ENCODE measurements at places on chromosomes 4 and X.

- DNase-seq: no peak
These were observed 55.7 kb upstream of the STIM2 start for GRCh38 chr4:26804925-26805324.

DNA sequence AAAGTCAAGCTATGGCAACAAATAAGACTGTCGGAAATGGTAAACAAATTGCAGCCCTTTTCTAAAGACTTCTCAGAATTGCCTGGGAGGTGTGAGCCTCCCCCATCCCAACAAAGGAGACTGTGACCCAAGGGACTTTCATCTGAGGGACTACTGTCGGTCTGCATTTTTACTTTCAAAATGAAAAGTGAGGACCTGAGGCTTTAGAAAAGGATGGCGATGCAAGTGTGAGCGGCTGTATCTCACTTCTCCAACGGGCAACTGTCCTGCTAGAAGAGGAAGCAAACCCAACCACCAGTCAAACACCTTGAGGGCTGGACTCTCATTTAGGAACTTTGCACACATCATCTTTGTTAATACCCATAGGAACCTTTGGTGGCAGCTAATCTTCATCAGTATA, 62.6 kb upstream of the CLNK start:
- DNase-seq: no peak

DNA sequence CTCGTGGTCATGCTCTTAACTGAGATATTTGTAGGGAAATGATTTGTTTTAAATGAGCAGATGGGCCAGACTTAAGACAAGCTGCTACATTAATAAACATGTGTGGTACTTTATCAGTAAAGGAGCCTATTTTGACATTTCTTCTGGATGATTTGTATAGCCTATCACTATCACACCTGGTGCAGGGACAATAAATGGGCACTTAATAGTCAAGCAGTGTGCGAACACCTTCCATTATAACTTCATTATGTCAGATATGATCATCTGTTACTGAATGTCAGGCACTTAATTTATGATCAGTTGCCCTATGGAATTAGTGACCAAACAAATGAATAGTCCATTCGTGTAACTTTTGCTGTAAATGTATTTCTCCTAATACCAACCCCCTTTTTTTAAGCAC, 628.8 kb downstream of the ADGRL3 start:
- DNase-seq: no peak

GRCh38 chrX:128816919-128817318, 706.4 kb downstream of the SMARCA1 start:
- DNase-seq: no peak

DNA sequence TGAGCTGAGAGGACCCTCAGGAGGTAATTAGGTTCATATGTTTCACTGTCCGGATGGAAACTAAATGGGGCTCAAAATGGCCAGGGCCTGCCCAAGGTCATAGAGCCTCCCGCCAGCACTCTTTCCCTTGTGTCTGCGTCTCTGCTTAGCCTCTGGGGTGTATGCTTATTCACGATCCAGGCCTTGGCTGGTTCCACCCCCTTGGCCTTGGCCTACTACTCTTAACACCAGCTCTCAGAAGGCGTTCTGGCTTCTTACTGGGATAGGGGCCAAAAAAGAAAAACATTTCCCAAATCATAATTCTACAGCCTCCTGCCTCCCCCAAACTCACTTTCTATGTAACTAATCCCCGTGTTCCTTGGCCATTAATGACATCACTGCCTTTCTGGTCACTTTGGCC, 68.8 kb downstream of the RTL5 start:
- no peak for DNase-seq

DNA sequence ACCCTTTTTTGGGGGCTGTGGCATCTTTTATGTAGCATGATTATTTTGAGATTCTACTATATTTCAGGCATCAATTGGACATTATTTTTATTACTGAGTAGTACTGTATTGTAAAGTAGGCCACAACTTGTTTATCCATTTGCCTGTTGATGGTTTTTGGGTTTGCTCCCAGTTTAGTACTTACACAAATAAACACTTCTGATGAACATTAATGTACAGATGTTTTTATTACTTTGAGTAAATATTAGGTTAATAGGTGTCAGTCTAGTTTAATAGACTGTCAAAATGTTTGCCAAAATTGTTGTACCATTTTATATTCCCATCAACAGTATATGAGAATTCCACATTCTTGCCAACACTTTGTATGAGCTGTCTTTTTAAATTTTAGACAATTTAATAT, 214.9 kb upstream of the MAD2L1 start:
- DNase-seq: no peak

- no peak for DNase-seq
These were observed 82.4 kb downstream of the AFAP1 start for GRCh38 chr4:7857238-7857701.

DNA sequence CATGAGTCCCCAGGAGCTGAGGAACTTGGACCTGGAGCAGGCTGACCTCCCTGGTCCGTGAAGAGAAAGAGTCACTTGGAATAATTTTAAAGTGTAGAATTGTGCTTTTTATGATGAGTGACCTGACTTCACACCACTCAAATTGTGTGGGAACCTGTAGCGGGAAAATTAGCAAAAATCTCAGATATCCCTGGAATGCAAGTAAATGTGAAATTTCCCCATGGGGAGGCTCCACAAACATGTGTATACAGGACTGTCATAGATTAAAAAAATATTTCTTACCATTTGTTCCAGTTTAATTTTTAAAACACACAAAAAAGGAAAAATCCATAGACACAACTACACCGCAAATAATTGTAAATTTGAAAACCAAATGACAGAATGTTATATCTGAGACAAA, 1079.6 kb upstream of the PABPC4L start:
- DNase-seq: no peak

GRCh38 chr4:70984589-70984988, 8.9 kb upstream of the DCK start:
- DNase-seq: no peak

DNA sequence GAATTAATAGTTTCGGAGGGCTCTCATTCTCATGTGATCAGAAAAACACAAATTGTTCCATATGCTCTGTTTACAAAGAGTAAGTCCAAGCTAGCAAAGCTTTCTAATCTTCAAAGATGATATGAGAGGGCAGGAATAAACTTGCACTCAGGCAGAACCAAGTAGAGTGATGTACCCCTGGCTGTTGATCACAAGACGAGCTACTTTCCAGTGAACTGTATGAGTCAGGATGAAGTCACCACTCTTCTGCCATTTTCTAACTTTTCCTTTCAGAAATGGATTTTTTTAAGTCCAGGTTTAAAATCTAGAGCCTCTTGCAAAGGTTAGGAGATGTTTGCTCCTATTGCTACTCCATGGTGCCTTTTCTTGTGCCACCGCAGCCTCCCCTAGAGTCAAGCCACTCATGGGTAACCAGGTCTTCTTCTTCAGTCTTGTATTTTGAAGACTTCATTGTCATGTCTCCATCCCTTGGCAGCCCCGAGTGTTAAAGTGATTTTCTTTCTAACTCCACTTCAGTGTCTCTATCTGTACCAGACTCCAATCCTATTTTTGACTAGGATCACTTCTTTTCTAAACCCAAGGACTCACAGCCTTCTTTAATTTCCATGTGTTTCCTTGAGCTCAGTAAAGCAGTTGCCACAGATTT, 171.9 kb upstream of the GALNT7 start:
- no peak for DNase-seq

DNA sequence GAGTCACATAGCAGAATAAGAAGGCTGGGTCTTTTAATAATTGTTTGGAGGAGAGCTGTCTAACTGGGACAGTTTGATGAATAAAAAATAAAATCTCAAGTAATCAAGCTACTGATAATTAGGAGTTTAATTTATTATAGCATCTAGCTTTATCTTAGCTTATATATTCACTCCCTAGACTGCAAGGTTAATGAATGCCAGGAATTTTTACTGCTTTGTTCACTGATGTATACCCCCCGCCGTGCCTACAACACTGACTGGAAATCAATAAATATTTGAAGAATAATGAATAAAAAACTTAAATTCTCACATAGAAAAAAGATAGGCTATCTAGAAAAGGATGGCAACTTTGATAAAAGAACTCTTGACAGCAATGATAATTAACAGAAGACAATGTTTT, 59.7 kb downstream of the IQCM start:
- DNase-seq: no peak

DNA sequence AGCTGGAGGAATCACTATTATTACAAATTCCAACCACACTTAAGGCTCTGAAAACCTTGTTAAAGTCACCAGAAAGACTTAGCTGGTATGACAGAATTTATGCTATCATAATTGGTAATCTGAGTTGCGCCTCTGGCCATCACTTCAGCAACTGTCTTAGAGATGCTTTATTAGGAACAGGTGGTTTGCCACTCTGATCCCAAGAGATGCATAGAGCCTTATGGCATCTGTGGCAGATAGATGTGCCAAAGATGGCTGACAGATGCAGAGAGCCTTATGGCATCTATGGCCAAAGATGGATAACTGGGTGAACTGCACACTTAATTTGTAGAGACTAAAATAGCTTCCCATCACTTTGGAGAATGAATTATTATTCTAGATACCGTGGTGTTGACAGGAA, 32.3 kb upstream of the PLAC8 start:
- no peak for DNase-seq

DNA sequence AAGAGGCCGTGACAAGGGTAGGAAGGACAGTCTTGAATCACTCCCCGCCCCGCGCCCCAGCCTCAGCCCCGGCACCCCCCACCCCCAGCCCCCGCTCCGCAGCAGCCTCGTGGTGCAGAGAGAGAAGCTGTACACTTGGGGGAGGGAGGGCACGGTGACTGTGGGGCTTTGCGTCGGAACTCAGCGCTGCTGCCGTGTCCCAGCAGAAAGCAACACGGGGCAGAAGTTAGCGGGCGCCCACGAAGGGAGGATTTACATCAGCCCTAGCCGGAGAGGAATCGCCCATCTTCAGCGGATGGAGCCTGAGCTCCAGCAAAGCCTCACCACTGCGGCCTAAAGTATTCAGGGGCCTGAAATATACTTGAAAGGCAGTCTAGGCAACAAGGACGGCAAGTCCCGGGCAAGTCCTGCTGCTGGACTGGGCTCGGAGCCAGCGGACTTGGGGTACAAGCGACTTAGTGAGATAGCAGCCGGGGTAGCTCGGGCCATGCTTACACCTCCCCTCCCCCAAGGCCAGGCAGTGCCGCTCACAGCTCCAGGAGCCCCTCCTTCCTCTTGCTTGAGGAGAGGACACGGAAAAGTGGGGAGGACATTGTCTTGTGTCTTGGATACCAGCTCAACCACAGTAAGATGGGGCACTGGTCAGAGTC, 18.5 kb upstream of the OPN1LW start:
- DNase-seq: no peak

DNA sequence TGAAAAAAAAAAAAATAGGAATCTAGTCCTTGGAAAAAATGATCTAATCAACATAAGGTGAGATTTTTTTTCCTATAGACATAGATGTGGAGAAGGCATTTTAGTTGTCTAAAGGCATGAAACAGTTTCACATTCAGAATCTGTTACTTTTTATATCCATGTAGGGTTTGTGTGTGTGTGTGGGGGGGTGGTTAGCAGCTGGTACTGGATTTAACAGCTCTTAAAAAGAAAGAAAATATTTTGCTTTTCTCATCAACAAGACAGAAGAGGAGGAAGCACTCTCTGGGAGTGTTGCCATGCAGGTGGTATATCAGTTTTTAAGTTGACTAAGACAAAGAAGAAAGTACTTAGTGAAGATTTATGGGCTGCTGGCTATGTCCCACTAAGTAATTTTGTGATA, 122.3 kb downstream of the VCX3B start:
- DNase-seq: no peak

DNA sequence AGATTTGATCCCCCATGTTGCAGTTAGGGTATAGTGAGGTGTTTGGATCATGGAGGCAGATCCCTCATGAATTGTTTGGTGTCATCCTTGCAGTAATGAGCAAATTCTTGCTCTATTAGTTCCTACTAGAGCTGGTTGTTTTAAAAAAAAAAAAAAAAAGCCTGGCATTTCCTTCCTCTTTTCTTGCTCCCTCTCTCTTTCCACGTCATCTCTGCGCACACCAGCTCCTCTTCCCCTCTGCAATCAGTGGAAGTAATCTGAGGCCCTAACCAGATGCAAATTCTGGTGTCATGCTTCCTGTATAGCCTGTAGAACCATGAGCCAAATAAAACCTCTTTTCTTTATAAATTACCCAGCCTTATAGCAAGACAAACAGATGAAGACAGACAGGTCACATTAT, 24.5 kb downstream of the WDR17 start:
- DNase-seq: no peak

GRCh38 chr4:7513671-7514070, 78.9 kb upstream of the PSAPL1 start:
- no peak for DNase-seq

GRCh38 chrX:49184294-49185281, 1.6 kb downstream of the PRICKLE3 start:
- peak; percentile 28 for DNase-seq

DNA sequence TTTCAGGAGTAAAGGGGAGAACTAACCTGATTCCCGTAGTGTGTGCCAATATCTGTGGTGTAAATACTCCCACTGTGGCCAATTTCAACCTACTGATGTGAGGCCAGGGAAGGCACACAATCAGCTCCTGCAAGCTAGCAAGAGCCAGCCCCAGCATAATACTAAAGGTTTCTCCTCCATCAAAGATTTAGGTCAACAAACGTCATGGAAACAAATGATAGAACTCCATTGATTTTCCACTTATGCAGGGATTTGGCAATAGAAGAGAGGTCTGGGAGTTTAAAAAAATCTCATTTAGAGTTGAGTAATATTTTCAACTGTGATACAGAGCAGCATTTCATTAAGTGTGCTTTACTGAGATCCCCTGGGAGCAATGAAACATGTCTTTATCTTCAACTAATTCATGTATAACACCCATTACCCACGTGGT, 15.8 kb upstream of the VEGFD start:
- DNase-seq: no peak

DNA sequence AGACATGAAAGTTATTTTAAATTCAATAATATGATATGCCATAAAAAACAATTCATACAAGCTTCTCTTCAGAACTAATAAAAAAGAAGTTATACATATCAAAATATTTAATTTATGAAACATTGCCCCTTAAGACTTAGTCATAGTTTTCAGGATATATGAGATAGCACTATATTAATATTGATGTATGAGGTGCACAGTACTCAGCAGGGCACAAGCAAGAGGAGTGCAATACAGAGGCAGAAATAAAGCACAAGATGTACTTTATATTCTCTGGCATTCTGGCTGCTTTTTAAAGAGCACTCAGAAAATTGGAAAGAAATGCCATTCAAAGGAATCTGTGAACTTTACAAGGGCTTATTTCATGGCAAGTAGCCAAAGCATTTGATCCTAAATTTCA, 274.9 kb downstream of the CPXCR1 start:
- DNase-seq: no peak

GRCh38 chr4:71186566-71187403, 152.0 kb upstream of the SLC4A4 start:
- DNase-seq: peak; percentile 6

DNA sequence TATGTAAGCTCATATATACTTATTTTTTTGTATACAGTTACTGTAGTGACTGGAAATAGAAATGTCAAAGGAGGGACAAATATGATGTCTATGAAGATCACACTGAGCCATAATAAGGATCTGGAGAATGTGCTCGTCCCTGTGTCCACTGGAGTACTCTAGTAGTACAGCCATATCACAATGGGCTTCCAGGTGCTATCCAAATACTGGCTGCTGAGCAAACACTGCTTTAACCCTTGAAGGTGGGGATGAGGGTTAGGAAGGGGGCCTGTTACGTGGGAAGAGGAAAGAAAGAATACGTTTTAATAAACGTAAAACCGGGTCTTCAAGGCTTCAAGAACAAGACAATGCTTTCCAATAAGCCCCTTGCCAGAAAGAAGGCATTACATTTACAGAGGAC, 29.8 kb upstream of the TMEM150C start:
- no peak for DNase-seq

- no peak for DNase-seq
These were observed 25.0 kb upstream of the DGKK start for GRCh38 chrX:50495616-50496015.

- peak; percentile 23 for DNase-seq
These were observed 12.5 kb downstream of the KLHL15 start for GRCh38 chrX:24014388-24015018.
